ENCODE measurements at places on chromosomes 11 and 22.

- peak; percentile 49 for DNase-seq
These were observed 782 bp downstream of the TMEM109 start for GRCh38 chr11:60914633-60915247.

- DNase-seq, result no peak
These were observed 38.9 kb upstream of the CCDC89 start for GRCh38 chr11:85724748-85725465.

DNA sequence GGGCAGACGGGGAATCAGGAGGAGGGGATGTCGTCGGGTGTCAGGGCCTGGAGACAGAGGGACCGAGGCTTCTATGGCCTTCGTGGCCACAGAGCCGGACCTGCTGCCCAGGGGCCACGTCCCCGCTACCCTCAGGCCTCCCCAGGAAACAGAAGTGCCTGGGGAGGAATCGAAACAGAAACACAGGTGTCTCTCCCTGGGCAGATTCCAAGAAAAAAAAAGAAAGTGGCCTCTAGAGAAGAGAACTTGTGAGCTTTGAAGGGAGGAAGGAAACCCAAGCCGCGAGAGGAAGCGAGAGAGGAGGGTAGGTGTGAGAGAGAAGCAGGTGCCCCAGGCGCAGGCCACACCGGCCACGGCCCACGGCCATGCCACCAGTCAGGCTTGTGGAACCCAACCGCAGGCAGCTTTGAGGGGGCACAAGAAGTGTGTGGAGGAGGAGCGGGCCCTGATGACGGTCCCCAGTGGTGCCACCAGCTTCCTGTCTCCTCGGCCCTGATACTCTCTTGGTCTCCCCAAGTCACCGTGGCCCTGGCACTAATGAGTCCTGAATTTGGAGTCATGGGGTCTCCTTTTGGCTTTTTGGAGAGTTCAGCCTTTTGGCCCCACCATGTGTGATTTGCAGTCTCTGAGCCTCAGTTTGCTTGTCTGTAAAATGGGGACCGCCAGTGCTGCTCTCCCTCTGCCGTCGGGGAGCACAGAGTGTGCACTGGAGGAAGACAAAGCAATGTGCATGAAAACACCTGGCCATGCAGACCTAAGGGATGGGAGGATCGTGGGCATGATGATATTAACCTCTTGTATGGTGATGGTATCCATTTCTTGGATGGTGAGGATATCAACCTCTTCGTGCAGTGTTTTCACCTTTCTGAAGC, 25.2 kb downstream of the LIF start:
- no peak for DNase-seq

- no peak for DNase-seq
These were observed 43.3 kb downstream of the SESN3 start for GRCh38 chr11:95187723-95188122.

GRCh38 chr11:129969920-129970319, 32.7 kb downstream of the PRDM10 start:
- no peak for DNase-seq

GRCh38 chr11:29124470-29124869, 892.4 kb downstream of the KCNA4 start:
- DNase-seq, result no peak

GRCh38 chr11:68369756-68370155, 57.4 kb downstream of the LRP5 start:
- DNase-seq, result no peak

DNA sequence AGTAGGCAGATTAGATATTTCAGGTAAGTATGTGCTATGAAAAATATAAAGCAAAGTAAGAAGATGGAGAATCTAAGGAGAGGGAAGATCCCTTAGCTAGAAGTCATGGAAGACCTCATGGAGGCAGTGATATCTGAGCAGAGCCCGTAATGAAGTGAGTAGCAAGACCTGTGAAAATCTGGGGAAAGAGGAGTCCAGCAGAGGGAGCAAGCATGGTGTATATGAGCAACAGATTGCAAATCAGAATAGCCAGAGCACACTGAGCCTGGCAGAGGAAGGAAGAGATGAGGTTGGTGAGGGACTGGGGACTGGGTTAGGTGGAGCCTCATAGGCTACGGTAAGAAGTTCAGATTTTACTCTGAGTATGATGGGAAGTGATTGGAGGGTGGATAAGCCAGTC, 9.4 kb downstream of the LHFPL7 start:
- peak; percentile 48 for DNase-seq

- no peak for DNase-seq
These were observed 72.4 kb upstream of the NUP50 start for GRCh38 chr22:45091254-45091854.

DNA sequence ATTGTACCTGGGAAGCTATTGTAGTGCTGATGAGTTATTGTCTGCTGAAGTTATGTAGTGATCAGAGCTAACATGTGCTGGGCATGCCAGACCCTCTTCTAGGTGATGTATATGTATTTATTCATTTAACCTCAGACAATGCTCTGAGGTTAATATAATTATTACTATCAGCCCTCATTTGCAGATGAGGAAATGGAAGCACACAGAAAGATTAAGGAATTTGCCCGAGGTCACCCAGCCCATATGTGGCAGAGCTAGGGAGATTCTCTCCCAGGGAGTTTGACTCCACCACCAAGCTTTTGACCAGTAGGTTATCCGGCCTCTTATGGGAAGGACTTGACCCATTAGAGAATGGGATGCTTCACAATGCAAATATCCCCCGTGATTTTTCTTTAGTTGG, 114.2 kb upstream of the NAV2 start:
- DNase-seq, result no peak

All from RKO (cell line).